ENCODE measurements at places on chromosomes 7 and 10.

- no peak for DNase-seq
Measured at GRCh38 chr7:127047521-127047920, 205.2 kb downstream of the GRM8 start.

DNA sequence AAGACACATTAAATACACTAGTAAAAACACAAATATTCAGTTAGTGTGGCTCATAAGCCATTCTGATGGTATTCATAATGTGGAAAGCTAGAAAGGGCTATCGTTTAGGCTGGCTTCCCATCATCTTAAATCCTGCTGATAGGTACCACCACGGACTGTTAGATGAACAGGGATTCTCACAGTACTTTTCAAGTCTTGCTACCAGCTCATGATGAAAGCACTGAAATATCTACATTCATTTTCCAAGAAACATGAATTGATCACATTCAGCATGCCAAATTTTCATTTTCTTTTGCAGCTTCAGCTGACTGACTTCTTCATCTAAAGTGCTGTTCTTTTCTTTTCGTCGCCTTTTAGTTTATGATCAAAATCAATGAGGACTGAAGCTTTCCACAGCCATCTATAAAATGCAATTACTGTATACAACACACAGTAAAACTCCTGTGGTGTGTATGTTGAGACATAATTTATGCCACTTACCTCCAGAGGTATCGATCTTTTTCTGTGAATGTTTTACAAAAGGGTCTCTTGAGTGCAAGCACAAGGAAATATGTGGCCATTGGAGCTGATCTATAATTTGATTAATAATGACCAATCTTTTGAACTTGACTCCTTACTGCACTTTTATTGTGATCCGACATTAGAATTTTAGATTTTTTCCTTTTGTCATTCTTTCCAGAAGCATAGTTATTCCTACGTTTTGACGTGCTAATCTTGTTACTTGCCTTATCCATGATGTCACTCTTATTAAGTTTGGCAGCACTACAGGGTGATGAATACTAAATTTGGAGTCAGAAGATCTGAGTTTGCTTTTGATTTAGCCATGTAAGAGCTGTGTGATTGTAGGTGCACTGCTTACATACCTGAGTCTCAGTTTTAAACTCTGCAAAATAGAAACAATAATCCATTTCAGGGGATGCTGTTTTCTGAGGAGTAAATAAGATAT, 58.4 kb downstream of the NXPH1 start:
- DNase-seq, result no peak

- no peak for DNase-seq
Measured at GRCh38 chr10:5844345-5845055, 31.3 kb upstream of the GDI2 start.

- no peak for DNase-seq
Measured at GRCh38 chr10:133311570-133311969, 2.9 kb downstream of the ZNF511 start.

DNA sequence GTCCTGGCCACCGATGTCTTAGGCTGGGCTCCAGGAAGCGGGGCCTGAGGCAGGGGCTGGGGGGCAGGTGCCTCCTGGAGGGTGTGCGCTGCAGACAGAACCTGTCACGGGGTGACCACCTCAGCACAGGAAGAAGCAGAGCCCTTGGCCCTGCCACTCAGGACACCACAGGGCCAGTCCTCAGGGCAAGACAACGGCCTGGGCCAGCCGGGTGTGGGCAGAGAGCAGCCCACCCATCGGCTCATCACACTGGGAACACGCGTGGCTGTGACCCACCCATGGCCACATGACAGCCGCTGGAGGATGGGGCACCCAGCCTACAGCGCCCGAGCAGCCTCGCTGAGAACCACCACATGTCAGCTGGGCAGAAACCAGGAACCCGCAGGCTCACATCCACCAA, 5.9 kb upstream of the DIP2C start:
- no peak for DNase-seq

- DNase-seq, result no peak
Measured at GRCh38 chr10:83543691-83544462, 595.4 kb upstream of the GHITM start.

- no peak for DNase-seq
Measured at GRCh38 chr10:82497439-82497838, 622.4 kb downstream of the NRG3 start.

DNA sequence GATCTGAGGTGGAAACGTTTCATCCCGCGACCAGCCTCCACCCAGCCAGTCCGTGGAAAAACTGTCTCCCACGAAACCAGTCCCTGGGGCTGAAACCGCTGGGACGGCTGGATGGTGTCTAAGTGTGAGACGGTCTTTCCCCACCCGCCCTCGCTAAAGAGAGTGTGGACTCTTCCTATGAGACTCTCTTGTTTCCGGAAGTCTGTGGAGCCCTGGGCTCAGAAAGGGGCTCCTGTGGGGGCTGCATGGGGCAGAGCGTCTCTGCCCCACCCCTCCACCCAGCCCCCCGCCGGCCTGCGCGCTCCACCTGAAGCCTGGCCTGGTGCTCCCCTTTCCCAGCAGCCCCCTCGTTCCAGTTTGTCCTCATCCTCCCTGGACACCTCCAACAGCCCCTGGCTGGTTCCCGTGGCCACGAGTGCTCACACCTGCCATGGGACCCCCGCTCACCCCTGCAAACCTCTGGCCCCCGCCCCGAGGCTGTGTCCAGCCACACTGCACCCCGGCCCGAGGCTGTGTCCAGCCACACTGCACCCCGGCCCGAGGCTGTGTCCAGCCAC, 28.7 kb downstream of the CFAP46 start:
- no peak for DNase-seq

DNA sequence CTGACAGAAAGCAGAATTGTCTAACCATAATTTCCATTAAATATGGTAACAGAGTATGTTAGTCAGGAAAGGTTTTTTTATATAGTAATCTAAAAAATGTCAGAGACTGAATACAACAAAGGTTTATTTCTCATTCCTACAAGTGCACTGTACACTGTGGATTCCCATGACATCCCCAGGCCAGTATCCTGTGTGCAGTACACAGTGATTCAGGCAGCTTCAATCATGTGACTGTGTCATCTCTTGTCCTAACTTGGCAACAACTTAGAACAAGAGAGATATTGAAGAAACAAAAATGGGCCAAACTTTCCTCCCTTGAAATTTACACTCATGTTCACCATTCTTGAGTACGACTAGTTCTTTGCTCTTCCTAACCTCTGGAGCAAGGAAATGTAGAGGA, 189.8 kb upstream of the SEMA3A start:
- DNase-seq, result no peak
